ENCODE measurements at places on chromosomes 3 and 15.

GRCh38 chr15:101489237-101489598, 289 bp downstream of the PCSK6 start:
- DNase-seq = no peak

GRCh38 chr3:62027241-62027640, 346.1 kb downstream of the FEZF2 start:
- peak; percentile 28 for DNase-seq

DNA sequence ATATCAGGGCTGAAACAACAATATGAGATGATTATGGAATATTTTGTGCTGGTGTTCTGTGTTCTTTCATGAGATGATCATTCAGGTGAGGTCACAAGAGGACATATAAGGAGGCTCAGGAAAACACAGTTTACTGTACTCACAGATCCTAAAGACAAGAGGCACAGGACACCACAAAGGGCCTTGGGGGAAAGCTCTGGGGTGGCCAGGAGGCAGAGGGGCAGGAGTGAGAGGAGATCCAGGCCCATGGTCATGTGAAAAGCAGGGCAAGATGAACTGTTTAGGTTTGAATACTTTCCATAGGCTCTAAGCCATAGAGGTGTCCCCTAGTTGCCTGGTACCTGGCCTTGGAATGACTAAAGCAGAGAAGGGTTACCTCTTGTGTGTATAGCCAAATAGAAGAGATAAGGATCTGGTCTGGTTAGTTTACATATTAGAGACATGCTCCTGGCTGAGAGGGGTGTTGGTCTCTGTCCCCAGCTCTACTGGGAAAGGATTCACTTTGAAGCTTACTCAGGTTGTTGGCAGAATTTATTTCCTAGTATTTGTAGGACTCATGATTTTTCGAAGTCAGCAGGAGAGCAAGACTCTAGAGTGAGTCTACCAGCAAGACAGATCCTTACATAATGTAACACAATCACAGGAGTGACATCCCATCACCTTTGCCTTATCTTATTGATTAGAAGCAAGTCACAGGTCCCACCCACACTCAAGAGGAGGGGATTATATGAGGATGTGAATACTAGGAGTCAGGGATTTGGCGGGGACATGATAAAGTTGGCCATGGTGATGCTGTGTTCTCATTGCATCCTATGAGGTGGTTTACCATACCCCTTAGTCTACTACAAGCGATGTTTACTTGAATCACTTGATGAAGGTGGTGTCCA, 11.3 kb upstream of the TM4SF1 start:
- no peak for DNase-seq

DNA sequence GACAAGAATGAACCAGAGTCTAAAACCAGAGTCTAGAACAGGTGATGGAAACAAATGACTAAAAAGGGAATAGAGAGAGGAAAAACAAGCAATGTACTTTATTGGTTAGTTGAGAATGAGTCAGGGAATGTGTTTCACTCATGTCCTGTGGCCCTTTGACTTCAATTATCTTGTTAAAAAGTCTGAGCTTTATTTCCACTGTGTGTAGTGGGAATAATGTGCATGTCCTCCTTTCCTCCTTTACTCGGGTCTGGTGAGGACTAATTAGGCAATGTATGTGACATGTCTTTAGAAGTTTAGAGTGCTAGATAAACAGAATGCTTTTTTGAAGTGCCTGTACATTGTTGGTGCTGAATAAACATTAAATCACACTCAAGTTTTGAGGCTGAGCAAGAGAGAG, 21.3 kb downstream of the LSAMP start:
- DNase-seq = no peak

DNA sequence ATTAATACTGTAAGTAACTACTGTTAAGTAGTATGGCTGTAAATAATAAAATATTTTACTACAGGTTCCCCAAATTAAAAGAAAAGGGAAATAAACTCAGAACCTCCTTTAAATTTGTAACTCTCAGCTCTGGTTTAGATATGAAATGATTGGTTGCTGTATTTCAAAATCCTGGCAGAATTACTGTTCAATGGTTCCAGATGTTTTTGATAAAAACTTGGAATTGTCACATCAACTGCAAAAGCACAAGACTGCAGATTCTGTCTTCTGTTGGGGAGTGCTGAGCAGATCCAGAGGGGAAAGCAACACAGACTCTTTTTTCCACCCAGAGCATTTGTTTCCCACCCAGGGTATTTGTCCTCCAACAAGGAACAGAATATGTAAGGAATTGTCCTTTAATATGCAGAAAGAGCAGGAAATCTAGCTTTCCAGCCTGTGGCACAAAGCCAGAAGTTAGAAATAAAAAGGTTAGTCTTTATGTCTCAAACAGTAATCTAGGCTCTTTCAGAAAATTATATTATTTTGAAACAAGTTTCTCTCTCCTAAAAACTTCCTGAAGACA, 178.1 kb downstream of the KLHL25 start:
- no peak for DNase-seq

GRCh38 chr3:10357592-10358308, 36.8 kb upstream of the SEC13 start:
- DNase-seq = no peak

Measured in left renal cortex interstitium (tissue), 4 donors.